ENCODE measurements at places on chromosomes 13 and 19. TPM values are rescaled to one million over a fixed set of nuclear protein-coding genes. Genes with fewer than 3 reads are reported as not detected.

DNA sequence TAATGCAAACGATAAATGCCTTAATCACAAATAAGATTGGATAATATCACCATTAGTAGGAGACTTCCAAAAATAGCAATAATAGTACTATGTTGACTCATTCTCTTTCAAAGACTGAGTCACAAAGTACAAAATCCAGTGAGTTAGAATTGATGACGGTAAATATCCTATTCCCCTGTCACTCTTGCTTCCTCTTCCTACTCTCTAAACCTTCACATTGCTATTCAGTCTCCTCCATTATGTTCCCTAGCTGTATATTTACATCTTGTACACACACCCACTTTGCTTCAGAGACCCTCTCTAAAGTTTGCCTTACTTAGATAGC lies 26.3 kb upstream of the INTS6 start:
- DNase-seq: no peak

GRCh38 chr13:40536443-40537113 lies 129.9 kb downstream of the FOXO1 start:
- DNase-seq: no peak

DNA sequence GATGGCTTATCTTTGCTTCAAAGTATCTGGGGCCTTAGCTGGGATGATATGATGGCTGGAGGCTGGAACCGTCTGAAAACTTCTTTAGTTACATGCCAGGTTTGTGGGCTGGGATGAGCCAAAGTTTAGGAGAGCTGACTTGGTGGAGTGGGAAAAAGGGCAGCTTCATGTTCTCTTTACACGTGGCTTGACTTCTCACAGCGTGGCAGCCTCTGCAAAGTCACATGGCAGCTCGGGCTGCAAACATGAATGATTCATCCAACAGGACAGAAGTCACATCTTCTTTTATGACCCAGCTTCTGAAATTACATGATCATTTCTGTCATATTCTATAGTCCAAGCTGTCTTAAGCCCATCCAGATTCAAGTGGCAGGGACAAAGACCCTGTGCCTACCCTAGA lies 176.0 kb downstream of the OLFM4 start:
- no peak for DNase-seq

The CELF5 gene
- total RNA-seq: not detected

DNA sequence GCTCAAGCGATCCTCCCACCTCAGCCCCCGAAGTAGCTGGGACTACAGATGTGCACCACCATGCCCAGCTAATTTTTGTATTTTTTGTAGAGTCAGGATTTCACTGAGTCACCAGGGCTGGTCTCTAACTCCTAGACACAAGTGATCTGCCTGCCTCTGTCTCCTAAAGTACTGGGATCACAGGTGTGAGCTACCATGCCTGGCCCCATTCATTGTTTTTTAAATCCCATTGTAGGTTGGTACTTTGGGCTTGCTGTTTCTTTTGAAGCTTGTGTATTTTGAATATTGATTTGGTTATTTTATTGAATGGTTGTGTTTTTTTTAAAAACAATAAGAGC lies 26.7 kb downstream of the ZMYM2 start:
- no peak for DNase-seq
